ENCODE measurements at places on chromosomes 13 and 19.
A peak's percentile ranks its signal among the peaks of the same experiment; 100 is the strongest.

GRCh38 chr13:94858856-94859255 is 146.5 kb upstream of the SOX21 start:
- no peak for DNase-seq

DNA sequence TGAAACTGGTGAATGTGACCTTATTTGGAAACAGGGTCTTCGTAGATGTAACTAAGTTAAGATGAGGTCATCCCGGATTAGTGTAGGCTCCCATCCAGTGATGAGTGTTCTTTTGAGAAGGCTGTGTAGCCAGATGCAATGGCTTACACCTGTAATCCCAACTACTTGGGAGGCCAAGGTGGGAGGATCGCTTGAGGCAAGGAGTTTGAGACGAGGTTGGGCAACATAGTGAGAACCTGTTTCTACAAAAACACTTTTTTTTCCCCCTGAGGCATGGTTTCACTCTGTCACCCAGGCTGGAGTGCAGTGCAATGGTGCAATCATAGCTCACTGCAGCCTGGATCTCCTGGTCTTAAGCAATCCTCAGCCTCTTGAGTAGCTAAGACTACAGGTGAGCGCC is 36.4 kb downstream of the FBN3 start:
- no peak for DNase-seq

GRCh38 chr19:17719730-17720400 is 585 bp downstream of the MAP1S start:
- DNase-seq: no peak

DNA sequence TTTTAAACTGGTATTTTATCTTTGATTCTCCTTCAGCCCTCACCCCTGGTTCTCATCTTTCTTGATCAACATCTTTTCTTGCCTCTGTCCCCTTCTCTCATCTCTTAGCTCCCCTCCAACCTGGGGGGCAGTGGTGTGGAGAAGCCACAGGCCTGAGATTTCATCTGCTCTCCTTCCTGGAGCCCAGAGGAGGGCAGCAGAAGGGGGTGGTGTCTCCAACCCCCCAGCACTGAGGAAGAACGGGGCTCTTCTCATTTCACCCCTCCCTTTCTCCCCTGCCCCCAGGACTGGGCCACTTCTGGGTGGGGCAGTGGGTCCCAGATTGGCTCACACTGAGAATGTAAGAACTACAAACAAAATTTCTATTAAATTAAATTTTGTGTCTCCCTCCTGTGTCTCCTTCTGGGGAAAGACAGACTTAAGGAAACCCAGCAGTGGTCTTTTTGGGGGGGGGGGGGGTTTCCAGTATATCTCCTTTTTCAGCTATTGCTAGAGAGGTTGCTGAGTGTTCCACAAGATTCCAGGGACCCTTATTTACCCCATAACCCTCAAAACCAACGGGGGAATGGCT is 1.5 kb upstream of the RAD23A start:
- DNase-seq: no peak

GRCh38 chr13:82477436-82477835 is 1404.8 kb downstream of the SLITRK1 start:
- no peak for DNase-seq

GRCh38 chr19:45955905-45956608 is 17.6 kb downstream of the NOVA2 start:
- peak; percentile 77 for DNase-seq

DNA sequence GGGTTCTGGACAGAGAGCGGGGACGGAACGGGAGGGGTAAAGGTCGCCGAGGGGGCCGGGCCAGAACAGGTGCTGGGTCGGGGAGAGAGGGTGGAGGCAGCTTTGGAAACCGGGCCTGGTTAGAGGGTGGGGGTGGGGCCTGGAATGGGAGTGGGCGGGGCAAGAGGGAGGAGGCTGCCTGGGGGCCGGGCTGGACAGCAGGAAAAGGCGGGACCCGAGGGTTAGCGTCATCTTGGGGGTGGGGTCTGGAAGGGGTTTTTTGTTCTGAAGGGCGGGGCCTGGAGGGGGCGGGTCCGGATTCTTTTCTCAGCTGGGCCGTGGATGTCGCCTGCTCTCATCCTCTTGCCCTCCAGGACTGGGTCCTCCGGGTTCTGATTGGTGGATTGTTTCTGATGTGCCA is 4.3 kb upstream of the ZNF813 start:
- peak; percentile 83 for DNase-seq

DNA sequence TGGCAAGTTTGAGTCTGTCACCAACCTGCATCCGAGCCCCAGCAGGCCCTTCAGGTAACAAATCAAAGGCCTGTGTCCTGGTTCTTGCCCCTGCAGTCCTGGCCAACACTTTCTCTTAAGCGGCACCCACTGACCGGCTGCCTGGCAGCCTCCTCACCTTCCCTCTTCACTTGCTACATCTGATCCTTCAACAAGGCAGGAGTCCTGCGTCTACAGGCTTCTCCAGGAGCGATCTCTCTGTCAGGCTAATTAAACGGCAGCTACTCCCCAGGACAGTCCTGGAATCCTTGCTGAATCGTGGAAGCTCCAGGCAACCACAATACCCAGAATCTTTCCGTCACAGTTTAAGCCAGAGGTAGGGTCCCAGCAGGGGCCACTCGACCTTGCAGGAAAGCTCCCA is 41.1 kb upstream of the GAS6 start:
- DNase-seq: no peak

DNA sequence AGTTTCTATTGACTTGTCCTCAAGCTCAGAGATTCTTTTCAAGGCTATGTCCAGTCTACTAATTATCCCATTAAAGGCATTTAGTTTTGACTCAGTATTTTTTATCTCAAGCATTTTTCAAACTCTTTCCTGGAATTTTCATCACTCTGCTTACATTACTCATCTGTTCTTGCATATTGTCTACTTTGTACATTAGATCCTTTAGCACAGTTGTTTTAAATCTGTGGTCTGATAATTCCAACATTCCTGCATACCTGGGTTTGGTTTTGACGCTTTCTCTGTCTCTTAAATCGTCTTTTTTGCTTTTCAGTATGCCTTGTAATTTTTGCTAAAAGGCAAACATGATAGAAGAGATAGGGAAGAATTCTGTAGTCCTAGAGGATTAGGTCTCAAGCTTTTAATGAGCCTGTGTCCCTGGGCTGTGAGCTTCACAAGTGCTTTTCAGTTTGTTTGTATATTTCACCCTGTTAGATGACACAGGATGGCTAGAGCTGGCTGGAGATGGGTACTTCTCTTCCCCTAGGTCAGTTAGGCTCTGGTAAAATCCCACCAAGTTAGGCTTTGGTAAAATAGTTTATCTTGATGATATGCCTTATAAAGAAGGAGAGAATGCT is 46.1 kb upstream of the GPC6 start:
- DNase-seq: no peak

DNA sequence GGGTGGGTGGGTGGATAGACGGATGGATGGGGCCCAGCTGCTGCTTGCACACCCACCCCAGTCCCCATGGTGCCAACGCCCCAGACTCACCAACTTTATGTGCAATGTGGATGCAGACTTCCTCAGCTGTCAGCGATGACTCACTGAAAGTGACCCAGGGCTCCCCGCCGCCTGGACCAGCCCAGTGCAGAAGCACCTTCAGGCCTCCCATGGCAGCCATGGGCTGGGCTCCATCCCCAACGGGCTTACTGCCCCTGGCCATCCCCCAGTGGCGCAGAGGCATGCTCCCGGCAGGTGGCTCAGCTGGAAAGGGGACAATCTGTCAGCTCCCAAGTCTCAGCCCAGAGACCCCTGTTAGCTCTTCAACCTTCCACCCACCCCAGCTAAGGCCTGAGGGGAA is 2.2 kb downstream of the TYK2 start:
- no peak for DNase-seq

- DNase-seq: no peak
Measured at GRCh38 chr13:26539738-26540292, 17.7 kb upstream of the WASF3 start.

- DNase-seq: no peak
Measured at GRCh38 chr13:97127842-97128241, 94.3 kb upstream of the MBNL2 start.

DNA sequence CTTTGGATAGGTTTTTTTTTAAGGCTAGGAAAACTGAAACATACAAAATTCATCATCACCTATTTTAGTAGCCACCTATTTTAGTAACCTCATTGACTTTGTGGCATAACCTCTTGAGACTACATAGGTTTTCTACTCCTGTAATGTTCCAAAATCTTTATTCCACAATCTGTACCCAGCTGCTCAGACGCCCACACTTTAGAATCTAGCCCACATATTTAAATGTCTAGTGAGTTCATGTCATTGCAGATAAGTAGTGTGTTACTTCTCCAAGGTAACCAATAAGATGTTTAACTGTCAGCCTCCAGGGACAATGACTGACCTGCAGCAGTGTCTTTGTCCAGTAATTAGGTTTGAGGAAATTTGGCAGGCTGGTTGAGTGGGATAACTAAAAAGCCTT is 330.2 kb downstream of the MZT1 start:
- DNase-seq: no peak

DNA sequence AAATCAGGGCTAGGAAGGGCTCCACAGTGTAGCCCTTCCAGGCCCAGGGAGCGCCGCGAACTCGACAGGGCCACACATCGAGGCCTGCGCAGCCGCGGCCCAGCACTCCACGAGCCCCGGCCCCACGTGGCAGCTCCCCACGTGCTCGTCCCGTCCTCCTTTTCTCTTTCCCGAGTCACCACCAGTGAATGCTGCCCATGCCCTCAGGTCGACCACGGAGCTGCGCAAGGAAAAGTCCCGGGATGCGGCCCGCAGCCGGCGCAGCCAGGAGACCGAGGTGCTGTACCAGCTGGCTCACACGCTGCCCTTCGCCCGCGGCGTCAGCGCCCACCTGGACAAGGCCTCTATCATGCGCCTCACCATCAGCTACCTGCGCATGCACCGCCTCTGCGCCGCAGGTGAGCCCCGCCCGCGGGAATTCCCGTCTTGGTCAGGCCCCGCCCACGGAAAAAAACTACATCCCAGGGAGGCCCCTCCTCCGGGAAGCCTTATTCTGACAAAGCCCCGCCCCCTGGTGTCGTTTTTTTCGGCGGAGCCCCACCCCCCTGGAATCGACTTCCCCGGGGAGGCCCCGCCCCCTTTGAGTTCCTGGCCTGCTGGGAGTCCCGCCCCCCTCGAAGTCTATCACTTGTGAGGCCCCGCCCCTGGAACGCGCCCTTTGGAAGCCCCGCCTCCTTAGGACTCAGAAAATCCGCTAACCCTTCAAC is 7.0 kb downstream of the HIF3A start:
- DNase-seq: peak; percentile 90

GRCh38 chr19:13169769-13170168 is 19.6 kb downstream of the IER2 start:
- no peak for DNase-seq

DNA sequence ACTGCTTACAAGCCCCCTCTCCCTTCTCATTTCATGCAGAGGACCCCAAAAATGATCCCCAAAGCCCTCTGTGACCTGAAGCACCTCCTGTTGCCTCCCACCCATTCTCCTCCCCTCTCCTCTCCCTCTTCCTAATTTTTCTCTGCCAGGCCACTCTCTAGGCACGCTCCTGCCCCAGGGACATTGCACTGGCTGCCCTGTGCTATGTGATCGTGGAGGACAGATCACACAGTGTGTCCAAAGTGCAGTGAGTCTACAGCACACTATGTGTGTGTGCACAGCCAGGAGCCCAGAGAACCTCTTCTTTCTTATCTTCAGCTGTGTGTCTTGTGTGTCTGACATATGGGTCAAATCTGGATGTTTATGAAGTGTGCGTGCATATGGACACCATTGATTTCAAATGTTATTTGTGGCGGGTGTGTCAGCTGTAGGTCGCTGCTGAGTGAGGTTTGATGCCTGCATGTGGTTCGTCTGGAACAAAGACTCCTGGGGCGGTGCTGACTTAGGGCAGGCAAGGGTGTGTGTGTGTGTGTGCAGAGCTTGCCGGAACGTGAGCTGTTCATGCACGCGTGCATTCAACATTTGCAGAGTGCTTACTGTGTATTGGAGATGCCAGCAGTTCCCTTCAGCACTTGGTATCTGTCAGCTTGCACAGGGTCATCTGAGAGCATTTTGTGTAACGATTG is 2.1 kb upstream of the KLHL26 start:
- DNase-seq: no peak

GRCh38 chr19:47730910-47731309 is 14.4 kb upstream of the NOP53 start:
- no peak for DNase-seq

DNA sequence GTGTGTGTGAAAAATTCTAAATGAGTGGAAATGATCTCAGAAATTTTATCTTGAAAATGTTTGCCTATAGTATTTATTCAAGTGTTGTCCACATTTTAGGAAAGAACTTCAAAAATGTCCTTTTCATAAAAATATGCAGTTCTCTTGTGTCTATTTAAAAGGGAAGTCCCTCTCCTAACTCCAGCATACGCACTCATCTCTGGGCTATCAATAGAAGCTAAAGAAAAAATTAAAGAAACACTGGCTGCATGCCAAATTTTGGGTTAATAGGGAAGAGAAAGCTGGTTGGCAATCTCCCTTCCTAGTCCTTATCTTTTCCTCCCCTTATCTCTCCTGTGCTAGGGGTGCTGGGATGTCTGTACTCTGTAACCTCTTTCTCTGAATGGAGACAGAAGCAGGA is 313.3 kb downstream of the ENOX1 start:
- DNase-seq: no peak

- no peak for DNase-seq
Measured at GRCh38 chr13:60619461-60619860, 222.4 kb downstream of the TDRD3 start.

DNA sequence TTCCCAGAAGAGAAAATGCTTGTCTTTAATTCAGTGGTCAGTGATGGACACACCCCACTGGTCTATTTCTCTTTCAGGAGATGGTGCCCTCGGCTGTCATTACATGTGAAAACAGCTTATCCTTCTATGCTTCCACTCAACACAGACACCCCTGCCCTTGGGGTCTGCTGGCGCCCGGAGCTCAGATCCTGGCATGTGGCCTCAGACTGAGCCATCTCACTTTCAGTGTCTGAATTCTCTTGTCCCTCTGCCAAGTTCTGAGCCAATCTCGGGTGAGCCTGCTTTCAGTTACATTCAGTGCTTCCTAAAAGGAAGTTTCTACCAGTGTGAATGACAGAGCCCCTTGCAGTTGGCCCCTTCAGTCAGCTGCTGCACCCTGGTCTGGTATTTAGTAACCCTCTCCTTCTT is 293.6 kb downstream of the DNAJC15 start:
- peak; percentile 72 for DNase-seq

DNA sequence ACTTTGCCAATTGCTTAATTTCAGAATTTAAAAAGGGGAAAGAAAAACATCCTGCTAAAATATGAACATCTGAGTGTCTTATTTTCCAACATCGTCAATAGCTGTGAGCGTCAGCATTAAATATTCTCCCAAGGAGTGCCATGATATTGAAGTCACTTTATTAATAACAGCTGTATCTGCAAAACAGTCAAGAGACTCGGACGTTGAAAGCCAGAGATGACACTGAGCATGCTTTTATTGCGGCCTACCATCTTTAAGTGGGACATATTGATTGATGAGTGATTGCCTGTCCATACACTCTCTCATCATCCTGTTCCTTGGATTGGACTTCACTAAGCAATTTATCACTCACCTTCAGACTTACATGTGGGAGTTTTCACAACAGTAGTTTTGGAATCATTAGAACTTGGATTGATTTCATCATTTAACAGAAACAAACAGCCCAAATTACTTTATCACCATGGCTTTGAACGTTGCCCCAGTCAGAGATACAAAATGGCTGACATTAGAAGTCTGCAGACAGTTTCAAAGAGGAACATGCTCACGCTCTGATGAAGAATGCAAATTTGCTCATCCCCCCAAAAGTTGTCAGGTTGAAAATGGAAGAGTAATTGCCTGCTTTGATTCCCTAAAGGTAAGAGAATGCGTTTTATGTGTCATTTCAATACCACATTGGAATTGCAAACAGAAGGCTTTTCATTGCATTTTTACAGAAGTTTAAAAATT is 53.8 kb downstream of the MBNL2 start:
- DNase-seq: no peak

Data from sigmoid colon (tissue), 7 donors.